ENCODE measurements at places on chromosomes 5 and 9.
A peak's percentile ranks its signal among the peaks of the same experiment; 100 is the strongest.

- DNase-seq: peak; percentile 52
Observed at GRCh38 chr9:136726631-136727191, 14.3 kb downstream of the DIPK1B start.

- DNase-seq: no peak
Observed at GRCh38 chr5:65718576-65719310, 3.2 kb downstream of the SGTB start.

DNA sequence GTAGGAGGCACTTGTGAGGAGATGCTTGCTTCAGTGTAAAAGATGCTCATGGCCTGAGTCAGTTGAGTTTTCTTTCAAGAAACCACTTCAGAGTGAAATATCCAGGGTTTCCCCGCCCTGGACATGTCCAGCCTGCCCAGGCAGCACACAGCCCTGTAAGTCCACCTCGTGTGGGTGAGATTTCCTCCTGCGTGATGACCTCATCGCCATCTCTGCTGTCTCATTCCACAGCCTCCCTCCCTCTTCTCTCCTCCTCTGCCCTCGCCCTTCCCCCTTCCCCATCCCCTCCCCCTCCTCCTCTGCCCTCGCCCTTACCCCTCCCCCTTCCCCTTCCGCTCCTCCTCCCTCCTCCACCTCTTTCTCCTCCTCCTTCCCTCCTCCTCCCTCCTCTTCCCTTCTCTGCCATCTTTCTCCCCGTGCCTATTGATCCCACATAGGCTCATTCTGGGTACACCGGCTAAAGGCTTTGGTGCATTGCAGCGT is 34.0 kb upstream of the NCS1 start:
- peak; percentile 90 for DNase-seq

GRCh38 chr5:135541807-135542502 is 6.2 kb upstream of the NEUROG1 start:
- no peak for DNase-seq

DNA sequence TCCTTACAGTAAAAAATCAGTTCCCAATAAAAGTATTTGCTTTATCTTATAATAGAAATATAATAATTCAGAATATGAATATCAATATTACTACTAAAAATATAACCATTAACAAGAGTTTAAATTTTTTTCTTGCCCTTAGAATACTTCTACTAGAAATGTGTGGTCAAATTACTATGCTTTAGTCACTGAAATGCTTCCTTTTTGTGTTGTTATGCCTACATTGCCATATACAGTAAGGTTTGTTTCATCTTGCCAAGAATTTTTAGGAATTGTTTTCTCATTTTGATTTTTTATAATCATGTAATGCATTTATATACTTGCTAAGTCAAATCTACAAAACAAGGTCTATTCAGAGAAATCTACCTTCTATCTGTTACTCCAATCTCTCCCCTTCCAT is 181.7 kb downstream of the CDK5RAP2 start:
- no peak for DNase-seq

GRCh38 chr9:859251-859650 is 17.8 kb downstream of the DMRT1 start:
- DNase-seq: no peak

DNA sequence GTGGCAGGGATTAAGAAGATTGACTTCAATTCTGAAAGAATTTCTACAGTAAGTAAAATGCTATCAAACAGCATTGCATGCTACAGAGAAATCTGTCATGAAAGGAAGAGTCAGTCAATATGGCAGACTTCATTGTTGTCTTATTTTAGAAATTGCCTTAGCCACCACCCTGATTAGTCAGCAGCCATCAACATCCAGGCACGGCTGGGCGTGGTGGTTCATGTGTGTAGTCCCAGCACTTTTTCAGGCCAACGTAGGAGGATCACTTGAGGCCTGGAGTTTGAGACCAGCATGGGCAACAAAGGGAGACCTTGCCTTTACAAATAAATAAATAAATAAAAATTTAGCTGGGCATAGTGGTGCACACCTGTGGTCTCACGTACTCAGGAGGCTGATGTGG is 46.6 kb downstream of the RMI1 start:
- DNase-seq: no peak

GRCh38 chr5:125180231-125180829 is 433.9 kb upstream of the ZNF608 start:
- no peak for DNase-seq

GRCh38 chr9:37968228-37968701 is 64.3 kb upstream of the SLC25A51 start:
- no peak for DNase-seq

GRCh38 chr9:96585426-96585825 is 34.2 kb downstream of the CDC14B start:
- DNase-seq: no peak

DNA sequence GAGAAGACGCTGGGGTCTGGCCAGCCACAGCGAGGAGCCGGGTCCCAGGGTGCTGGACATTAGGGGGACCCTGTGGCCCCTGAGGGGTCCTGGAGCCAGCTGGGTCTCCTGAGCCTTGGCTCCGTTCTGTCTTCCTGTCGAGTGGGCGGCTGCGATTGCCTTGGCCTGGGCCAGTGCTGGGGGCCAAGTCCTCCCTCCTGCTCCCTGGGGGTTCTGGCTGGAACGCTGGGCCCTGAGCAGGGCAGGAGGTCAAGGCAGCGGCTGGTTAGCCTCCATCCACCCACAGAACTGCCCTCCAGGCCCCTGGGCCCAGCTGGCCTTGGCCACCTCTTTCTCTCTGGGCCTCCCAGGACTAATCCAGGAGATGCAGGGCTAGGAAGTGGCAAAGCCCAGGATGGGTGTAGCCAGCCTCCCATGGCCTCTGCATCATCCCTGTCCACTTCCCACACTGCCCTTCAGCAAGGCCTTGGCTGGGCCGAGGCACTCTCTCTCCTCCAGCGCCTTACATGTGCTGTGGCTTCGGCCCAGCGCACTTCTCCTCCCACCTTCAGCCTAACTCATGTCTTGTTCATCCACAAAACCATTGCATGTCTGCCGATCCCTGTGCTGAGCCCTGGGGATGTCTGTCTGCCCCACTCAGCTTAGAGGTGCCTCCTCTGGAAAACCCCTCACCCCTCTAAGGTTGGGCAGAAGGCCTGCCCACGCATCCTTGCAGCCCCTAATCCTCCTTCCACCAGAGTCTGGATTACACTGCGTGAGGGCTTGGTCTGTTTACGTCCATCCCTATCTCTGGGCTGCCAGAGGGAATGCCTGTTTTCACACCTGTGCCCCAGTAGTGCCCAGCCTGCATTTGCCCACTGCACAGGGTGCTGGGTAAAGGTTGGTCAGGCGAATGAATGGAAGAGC is 5.0 kb downstream of the LAMC3 start:
- no peak for DNase-seq

DNA sequence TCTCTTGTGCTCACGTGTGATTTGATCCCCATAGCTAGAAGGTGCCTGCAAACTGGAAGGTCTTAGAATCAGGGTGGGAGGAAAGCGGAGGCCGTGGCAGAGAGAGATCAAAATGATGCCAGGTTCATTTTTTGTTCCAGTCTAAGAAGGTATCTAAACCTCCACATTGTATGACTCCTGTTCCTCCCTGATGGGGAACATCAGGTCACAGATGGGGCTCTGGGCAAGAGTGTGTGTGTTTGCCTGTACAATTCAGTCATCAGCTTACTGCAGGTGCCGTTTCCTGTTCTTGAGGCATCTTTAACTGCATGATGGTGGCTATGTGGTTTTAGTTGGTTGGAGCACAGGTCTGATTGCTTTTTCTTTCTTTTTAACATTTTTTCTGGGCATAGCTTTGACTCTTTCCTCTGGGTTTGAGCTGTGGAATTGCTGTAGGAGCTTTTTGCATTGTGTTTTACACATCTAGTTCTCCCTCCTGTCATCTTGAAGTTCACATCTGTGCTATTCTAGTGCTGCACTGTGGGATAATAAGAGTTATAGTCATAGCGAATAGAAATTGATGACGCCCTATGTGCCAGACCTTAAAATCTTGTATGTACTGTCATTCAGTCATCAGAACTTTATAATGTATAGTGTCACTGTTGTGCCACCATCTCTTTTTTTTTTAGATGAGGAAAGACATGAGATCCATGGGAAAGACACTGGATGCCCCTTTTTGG is 30.8 kb downstream of the ARHGAP26 start:
- DNase-seq: no peak
